ENCODE measurements at places on chromosomes 4 and X.

DNA sequence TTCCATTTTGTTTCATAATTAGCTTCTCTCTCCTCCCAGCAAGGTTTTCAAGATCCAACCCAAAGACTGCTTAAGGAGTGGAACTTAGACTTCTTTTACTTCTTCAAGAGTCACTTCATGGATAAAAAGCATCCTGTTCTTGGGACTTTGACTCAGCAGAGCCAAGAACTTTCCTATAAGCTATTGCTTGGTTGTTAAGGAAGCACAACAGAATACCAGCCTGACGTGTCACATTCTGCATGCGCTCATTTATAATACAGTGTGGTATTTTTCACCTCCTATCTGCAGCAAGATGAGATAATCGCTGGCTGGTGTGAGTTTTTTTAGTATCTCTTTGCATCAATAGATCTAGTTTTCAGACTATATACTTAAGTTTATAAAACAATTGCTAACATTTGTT, 152.1 kb downstream of the PALLD start:
- peak; percentile 81 for DNase-seq

- no peak for DNase-seq
Measured at GRCh38 chr4:78483811-78484210, 67.8 kb upstream of the ANXA3 start.

- no peak for DNase-seq
Measured at GRCh38 chr4:141637565-141637964, 1.2 kb downstream of the IL15 start.

DNA sequence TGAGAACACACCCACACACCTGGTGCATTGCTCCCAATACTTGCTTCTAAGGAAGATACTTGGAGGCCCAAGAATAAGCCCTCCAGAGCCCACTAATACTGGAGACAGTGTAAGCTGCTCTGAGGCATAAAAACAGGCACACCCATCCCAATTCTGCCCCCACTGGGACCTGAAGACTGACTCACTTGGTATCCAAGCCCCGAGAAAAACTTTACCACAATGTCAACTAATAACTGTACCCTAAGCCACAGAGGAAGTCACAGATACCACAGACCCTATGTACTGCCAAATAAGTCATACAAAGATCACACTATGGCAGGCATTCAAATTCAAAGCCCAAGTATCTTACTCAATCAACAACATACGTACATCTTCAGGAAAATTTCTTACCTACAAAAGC, 398.2 kb upstream of the SPANXN1 start:
- DNase-seq: peak; percentile 63

DNA sequence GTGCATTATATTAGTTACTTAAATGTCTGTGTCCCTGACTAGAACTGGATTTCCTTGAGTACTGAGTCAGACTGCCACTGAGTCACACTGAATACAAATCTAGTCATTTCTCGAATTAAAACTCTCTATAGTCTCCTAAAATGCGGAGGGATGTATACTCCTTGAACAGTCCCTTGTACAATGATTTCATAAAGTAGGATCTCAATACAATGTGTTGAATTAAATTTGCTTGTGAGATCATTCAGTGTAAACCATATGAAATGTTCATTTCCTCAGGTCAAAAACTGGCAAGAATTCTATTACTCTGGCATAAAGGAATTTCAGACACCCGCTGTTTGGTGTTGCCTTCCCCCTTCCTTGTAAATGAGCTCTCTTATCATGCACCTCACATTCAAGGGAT, 17.5 kb upstream of the FAM241A start:
- DNase-seq: peak; percentile 23

GRCh38 chrX:54961750-54962149, 32.2 kb downstream of the PFKFB1 start:
- no peak for DNase-seq

GRCh38 chr4:86558797-86559196, 35.3 kb upstream of the PTPN13 start:
- DNase-seq: peak; percentile 87

GRCh38 chr4:1544861-1545281, 138.6 kb upstream of the NKX1-1 start:
- no peak for DNase-seq

DNA sequence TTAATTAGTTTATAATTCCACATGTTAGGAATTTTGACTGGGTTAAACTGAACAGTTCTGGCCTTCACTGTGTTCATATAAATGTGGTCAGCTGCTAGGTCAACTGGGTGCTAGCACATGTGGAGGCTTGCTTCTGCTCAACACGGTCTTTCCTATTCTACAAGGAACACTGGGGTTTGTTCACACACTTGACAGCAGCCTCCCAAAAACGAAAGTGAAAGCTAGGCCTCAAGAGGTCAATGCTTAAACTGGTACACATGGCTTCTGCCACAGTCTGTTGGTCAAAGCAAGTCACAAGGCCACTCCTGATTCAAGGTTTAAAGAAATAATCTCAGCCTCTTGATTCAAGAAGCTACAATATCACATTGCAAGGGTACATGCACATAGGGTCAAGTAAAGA, 126.5 kb downstream of the QDPR start:
- DNase-seq: peak; percentile 9

- DNase-seq: no peak
Measured at GRCh38 chr4:79676705-79677104, 268.7 kb upstream of the GK2 start.

GRCh38 chr4:108008721-108009120, 19.0 kb downstream of the HADH start:
- peak; percentile 79 for DNase-seq

- DNase-seq: no peak
Measured at GRCh38 chr4:48015678-48016077, 803 bp downstream of the CNGA1 start.

- no peak for DNase-seq
Measured at GRCh38 chr4:108272046-108272445, 103.3 kb upstream of the LEF1 start.

GRCh38 chr4:141905751-141906150, 269.4 kb downstream of the IL15 start:
- no peak for DNase-seq

- no peak for DNase-seq
Measured at GRCh38 chrX:153981231-153981630, 8.7 kb downstream of the TMEM187 start.

DNA sequence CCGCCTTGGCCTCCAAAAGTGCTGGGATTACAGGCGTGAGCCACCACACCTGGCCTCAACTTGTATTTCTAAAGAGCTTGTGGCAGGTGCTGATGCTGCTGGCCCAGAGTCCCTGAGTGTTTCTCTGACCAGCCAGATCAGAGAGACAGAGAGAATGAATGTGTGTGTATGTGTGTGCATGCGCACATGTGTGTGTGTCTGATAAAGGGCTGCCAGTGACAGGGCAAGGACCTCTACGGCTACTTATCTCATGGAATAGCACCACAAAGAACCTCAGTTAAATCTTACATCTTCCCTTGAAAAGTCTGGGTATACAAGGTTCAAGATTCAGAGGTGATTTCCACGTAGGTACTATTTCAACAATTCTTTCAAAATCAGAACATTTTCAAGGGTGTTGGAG, 86.0 kb downstream of the SCD5 start:
- DNase-seq: no peak

DNA sequence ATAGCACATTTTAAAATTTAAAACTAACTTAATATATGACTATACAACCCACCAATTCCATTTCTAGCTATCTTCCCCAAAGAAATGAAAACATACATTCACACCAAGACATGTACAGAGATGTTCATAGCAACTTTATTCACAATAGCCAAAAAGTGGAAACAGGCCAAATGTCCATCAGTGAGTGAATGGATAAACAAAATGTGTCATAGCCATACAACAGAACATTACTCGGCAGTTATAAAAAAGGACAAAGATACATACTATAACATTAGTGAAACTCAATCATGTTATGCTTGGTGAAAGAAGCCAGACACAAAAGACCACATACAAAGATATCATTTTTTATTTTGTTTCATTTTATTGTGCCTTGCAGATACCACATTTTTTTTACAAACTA, 396.8 kb downstream of the PACRGL start:
- no peak for DNase-seq

- no peak for DNase-seq
Measured at GRCh38 chr4:144384408-144384807, 243.9 kb upstream of the GYPA start.

GRCh38 chrX:132743086-132743485, 215.3 kb downstream of the HS6ST2 start:
- no peak for DNase-seq

DNA sequence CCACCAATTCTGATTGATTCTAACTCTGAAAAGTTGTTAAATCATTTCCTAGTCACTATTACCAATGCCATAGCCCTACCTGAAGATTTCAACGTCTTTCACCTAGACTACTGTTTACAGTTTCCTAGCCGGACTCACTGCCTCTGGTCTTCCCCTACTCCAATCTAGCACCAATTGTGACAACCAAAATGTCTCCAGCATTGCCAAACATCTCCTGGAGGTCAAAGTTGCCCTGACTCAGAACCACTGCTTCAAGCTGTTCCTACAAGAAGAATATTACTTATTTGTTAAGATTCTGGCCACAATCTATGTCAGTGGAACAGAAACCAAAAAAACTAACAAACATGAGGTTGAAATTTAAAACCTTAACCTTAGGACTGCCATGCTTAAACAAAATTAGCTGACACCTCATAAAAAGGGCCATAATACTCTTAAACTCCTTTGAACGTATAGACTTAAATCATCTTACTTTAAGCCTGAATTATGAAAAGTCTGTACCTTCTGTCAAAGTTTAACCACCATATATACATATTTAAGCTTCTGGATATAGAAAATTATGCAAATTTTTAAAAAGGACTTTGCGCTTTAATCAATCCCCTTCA, 2.1 kb downstream of the PDS5A start:
- peak; percentile 43 for DNase-seq

- peak; percentile 74 for DNase-seq
Measured at GRCh38 chr4:145805490-145805889, 125.5 kb downstream of the C4orf51 start.

DNA sequence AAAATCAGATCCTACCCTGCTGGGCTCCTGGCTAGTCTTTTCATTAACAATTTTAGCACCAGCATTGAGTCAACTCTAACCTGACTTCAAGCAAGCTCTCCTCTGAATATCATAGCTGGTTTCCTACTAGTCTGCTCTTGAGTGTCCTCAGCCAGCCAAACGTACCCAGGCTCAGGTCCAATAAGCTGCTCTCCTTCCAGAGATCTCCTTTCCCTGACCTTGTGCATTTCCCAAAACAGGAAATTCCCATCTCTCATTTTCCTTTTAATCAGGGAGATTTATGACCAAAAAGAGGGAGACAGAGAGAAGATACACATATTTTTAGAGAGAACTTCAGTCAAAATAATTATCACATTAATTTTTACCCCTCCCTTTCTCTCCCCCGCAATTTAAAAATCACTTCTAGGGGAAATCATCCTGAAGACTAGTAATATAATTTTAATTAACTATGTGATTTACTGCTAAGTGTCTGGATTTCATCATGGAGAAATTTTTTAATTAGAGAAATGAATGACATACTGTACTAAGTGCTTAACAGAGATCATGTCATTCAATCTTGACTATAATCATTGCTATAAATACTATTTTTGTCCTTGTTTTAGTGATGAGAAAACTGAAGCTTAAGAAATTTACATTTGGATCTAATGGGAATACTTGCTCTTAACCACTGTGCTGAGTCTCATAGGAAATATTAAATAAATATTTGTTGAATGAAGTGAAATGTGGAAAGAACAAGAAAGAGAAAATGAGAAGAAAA, 421.7 kb upstream of the INTU start:
- no peak for DNase-seq

GRCh38 chr4:69601065-69601464, 38.4 kb downstream of the UGT2A2 start:
- DNase-seq: no peak

DNA sequence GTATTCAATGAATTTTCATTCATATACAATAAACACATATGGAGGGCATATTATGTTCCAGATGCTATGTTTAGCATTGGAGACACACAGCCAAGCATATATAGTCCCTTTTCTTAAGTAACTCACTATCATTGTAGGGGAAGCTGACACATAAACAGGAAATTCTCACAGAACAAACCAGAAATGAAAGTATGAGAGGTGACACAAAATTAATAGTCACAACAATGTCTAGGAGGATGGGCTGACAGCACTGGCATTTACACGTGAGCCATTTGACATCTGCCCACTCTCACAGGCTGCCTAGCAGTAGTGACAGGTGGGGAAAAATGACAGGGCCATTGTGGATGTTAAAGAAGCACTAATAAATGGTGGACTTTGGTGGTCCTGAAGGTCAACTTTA, 2.6 kb upstream of the CNOT6L start:
- no peak for DNase-seq

GRCh38 chrX:51876441-51876840, 17.0 kb upstream of the MAGED1 start:
- no peak for DNase-seq

DNA sequence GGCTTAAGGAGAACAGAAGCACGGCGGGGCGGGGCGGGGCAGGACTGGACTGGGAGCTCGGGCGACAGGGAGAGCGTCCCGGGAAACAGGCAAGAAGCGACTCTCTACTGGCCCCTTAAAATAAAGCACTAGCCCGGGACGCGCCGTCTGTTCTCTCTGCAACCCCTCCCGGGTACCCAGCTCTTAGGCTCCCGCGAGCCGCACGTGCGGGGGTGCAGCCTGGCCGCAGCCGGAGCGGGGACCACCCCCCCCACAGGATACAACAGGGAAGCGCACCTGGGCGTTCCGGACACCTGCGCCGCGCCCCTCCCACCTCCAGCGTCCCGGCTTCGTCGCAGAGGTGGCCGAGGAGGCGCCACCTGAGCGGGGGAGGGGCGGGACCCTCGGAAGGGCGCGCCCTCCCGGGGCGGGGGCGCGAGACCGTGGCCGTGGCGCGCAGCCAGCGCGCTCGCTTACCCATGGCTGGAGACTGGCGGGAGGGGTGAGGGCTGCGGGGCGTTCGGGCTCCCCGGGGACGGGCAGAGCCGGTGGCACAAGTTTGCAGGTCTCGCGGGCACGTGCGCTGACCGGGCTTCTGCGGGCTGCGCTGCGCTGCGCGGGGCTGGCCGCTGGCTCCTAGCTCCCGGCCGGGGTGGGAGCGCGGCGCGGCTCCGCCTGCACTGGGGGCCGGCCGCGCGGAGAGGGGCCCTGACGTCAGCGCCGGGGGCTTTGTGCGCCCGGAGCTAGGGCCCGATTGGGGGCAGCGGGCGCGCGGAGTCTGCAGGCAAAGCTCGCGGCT, 91.5 kb downstream of the GEMIN8 start:
- no peak for DNase-seq

DNA sequence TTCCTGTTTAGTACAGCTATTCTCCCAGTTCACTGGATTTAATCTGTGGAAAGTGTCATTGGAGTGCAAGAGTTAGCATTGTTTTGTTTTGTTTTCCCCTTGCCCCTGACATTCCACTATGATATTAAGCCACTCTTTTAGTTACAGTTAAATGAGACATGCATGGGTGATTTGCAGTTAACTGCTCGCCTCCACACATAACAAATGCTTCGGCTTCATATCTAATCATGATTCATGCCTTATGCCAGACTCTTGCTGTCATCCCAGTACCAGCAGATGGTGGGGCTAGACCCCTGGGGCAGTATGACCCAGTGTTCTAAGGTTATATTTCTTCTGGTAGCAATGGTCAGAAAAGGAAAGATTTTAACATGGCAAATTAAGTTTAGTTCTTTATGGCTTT, 80.1 kb downstream of the RAP1GDS1 start:
- no peak for DNase-seq
